Thyroid gland (tissue), 4 donors: ENCODE measurements at places on chromosomes 12 and 14.

GRCh38 chr12:96218989-96219678 is 25.0 kb downstream of the ELK3 start:
- DNase-seq: no peak

DNA sequence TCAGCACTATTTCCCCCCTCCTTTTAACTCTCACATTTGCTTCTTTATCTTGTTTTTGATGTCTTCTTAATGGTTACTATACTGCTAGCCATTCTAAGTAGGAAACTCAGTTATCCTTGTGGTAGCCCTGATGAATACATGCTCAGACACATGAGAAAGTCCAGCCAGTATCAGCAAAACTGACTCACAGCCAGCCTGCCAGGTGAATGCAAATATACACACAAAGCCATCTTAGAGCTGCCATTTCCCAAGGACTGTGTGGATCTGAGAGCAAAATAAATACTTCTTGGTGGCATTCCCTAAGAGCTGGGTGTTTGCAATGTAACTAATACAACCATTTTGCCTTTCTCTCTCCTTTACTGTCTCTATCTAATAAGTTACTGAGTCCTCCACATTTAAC is 455.2 kb downstream of the CCER1 start:
- DNase-seq: no peak

DNA sequence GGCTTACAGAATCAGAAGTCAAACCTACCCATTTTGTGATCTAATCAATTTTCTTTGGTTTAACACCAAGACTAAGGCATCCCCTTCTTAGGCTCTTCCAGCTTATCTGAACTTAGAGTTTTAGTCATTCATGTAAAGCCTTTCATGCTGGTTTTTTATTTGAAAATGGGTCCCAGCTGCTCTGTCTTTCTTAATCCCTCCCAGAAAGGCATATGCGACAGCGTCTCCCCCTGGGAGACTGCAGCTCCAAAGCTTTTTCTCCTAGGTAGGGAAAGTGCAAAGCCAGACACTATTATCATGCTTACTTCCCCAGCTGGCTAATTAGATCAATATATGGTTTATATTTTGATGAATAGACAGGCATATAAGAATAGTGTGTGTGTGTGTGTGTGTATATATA is 96.6 kb upstream of the E2F7 start:
- DNase-seq: no peak

GRCh38 chr14:54695196-54695595 is 128.3 kb downstream of the SAMD4A start:
- peak; percentile 87 for DNase-seq
